Fibroblast of skin of left quadriceps (primary cell): ENCODE measurements at places on chromosomes 5 and 9.
A peak's percentile ranks its signal among the peaks of the same experiment; 100 is the strongest.

GRCh38 chr9:33244137-33244784 is 4.3 kb downstream of the SPINK4 start:
- DNase-seq = no peak

- no peak for DNase-seq
These were observed 736 bp upstream of the FCN2 start for GRCh38 chr9:134879664-134880483.

GRCh38 chr5:109454731-109455505 is 45.1 kb upstream of the PJA2 start:
- DNase-seq = no peak

DNA sequence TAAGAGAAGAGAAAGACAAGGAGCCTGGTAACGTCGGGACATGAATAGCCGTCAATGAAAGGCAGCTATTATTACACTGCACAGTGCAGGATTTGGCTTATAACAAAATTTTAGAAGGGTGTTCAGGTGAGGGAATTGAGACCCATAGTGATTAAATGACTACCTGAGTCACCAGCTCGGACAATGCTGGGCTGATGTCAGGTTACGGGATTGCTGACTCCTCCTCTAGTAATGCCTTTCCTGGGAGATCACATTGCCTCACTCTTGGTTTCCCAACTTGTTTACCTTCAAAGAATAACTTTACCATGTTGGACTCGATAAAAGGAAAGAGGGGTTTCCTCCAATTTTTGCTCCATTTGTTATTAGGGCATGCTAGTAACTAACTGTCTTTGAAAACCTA is 132.6 kb downstream of the GHR start:
- DNase-seq = no peak

GRCh38 chr9:132768932-132769905 is 99.0 kb downstream of the GTF3C4 start:
- DNase-seq = peak; percentile 36

GRCh38 chr5:62631909-62632580 is 53.4 kb downstream of the LRRC70 start:
- no peak for DNase-seq

DNA sequence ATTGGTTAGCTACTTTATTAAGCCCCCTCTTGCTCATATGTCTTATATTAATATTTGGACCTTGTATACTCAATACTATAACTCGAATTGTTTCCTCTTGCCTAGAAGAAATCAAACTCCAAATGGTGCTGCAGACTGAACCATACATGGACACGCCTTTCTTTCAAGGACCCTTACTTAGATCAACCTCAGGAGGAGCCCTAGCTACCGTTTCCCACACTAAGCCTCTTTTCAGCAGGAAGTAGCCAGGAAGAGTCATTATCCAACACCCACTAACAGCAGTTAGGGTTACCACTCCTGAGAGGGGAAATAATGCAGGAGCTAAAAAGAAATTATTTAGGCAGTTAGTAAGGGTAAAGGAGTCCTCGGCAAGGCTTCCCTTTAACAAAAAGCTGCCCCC is 243.8 kb upstream of the PUM3 start:
- no peak for DNase-seq

DNA sequence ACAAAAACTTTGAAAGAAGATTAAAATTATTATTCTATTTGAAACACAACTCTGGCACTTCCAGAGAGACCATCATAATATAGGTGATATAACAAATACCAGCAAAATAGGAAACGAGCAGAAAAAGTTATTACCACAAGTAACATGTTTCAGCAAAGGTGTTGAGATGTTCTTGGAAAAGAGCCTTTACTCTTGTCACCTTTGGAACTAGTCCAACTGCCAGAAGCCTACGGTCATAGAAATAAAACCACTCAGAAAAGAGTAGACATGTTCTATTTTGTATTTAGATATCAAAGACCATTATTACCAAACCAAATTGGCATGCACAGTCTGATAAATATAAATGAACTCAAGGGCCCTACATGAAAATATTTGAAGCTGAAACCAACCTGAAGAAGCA is 145.0 kb upstream of the DMAC1 start:
- no peak for DNase-seq

GRCh38 chr5:66634601-66635000 is 38.4 kb downstream of the MAST4 start:
- no peak for DNase-seq

DNA sequence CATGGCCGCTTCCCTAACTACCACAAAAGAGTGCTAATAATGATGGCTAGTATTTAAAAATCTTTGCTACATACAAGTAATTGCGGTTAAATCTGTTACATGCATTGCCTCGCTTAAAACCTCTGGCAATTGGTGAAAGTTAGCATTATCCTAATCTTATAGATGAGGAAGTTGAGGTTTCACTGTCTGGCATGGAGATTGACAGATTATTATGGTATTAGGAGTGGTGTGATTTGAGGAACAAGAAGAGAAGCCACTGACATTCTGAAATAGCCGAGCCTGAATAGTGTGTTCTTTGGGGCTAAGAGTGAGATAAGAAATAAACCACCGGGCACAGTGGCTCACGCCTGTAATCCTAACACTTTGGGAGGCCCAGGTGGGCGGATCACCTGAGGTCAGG is 45.3 kb upstream of the DPYSL3 start:
- no peak for DNase-seq

- DNase-seq = peak; percentile 16
These were observed 732 bp downstream of the MARCHF11 start for GRCh38 chr5:16178745-16179372.

DNA sequence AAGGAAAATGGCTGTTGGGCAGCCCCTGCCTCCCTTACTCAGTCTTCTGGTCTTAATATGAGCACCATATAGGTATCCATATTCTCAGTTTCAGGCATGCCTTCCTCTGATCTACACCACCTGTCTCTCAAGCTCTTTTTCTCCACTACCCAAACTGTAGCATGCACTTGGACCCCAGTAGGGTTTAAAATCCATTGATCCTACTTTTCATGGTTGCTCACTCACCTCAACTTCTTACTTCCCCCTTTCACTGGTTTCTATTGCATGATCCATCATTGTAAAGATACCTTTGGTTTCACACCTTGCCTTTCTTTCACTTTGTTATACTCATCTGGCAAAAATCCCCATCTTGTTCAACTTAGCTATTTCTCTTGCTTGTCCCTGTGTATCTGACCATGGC is 159.4 kb downstream of the KDM4C start:
- DNase-seq = no peak

GRCh38 chr5:17308326-17309065 is 91.1 kb downstream of the BASP1 start:
- DNase-seq = no peak

DNA sequence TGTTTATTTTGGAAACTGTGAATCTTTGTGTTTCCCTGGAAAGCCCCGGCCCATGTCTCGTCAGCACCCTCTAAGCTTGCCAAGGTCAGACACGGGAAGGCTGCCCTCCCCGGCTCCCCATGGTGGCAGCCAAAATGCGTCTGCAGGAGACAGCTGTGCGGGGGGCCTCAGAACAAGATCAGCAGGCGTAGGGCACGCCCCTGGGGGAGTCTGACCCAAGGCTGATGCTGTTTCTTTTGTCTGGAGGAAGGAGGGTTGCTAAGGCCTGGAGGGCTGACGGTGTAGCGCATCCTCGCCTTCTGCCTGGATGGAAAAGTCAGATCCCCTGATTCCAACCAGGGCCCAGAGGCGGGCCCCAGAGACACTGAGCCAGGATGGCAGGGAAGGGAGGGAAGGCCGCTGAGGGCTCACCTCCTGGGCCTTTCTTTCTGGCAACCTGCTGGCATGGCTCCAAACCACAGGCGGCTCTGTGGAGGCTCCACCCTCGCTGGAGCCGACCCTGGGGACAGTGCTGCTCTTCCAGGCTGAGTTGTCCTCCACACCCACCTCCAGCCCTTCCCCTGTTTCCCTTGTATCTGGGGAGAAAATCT is 57.2 kb downstream of the OLFM1 start:
- no peak for DNase-seq

DNA sequence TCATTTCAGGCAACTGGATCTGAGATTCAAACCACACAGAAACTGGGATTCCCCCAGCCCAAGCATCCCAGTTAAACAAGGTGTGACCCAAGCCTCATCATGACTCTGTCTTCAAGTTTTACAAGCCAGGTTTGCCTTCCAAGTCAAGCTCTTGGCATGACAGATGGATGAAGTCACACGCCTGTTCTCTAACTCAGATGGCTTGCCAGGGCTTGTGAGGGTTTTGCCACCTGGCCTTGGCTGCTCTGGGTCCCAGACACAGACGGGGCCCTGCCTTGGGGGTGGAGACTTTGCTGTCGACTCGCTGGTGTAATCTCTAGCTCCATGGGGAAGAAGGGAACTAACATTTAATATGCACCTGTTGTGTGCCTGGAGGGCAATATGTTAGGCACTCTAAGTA is 95.8 kb upstream of the RARS1 start:
- no peak for DNase-seq

GRCh38 chr5:142313682-142314081 is 11.1 kb downstream of the SPRY4 start:
- DNase-seq = no peak

GRCh38 chr5:107646418-107646817 is 24.3 kb downstream of the EFNA5 start:
- DNase-seq = no peak

DNA sequence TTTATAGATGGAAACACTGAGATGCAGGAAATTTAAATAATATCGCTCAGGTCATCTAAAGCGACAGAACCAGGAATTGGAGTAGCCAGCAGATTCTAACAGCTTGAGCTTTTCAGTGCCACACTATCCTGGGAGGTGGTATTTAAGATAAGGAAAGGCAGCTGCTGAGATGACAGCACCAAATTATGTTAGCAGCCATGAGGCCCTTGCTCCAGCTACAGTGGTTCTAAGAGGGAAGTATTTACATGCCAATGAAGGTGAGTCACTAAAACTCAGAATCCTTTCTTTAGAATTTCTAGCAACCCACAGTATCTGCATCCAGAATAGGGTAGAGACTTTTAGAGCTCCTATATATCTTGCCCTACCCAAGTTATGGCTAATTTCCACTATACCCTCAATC is 127.0 kb upstream of the VLDLR start:
- DNase-seq = peak; percentile 47
